ENCODE measurements at places on chromosomes 3 and 15.

DNA sequence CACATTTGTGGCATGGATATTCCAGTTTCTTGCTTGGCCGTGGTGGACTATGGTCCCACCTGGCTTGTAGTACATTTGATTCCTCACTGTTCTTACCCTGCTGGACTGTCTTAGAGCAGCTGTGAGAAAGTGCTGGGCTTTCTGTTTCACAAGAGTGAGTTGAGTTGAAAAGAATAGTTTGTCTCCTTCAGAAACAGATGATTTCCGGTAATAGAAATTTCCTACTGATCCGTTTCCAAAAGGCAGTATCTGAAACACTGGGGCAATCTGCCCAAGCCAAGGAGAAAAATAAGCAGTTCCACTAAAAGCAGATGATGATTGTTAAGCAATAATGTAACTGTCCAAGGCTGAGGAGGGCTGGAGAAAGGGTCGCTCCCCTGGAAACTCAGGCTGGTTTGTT is 96.0 kb downstream of the SUCLG2 start:
- DNase-seq = no peak

- DNase-seq = no peak
Observed at GRCh38 chr3:155412904-155413303, 119.4 kb upstream of the STRIT1 start.

- no peak for DNase-seq
Observed at GRCh38 chr3:81752604-81753003, 8.8 kb downstream of the GBE1 start.

DNA sequence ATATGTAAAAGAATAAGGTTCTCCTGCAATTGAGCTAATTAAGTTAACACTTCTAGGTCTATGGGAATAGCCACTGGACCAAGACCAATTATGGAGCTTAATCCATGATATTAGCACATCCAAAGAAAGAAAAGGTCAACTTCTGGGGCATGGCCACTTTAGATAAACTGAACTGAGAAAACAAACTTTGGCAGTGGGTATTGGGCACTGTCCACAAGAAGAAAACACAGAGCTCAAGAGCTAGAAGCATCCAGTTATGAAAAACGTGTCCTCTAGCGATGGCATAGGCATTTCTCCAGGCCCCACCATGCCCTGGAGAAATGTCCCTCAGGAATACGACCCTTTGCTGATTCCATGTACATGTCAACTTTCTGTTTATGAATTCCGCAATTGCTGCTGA is 87.8 kb downstream of the THRB start:
- no peak for DNase-seq

DNA sequence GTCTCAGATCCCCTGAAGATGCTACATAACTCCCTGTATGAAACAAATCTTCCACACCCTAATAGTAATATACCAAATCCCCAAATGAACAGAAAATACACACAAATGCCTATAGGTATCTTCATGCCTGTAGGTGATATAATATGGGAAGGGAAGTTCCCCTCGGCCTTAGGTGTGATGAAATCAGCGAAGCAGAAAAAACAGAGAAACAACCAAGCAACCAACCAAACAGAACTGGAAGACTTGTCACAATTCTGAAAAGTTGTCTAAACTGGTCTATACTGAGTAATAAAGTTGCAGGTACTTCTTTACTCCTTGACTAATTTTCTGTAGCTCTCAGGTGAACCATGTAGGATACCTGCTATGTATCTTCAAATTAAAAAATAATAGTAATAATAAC is 82.2 kb upstream of the SATB1 start:
- DNase-seq = no peak

DNA sequence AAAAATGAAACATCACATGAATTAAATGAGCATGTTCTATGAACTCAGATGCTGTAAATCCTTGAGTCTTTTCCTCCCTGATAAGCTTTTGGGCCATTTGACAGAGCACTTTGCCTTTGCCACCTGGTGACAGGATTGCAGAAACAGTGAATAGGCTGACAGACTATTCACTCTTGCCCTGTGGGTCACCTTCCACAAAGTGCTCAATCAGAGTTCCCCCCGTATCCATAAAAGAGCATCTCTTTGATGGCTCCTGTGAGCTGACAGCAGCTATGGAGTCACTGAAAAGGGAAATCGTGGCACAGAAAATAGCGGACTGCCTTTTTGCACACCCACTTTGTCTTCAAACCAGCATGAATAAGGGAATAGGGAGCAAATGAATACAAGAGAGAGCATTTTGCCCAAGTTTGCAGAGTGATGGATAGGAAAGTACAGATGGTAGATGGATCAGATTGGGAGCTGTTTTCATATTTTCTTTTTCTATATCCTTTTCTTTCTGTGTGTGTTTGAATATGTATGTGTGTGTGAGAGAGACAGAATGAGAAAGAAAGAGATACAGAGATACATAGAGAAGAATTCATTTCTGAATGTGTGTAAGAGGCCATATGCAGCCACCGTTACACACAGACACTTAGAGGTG is 37.8 kb upstream of the GOLM2 start:
- no peak for DNase-seq
